ENCODE measurements at places on chromosomes 5 and 9.

GRCh38 chr5:138573223-138573622 lies 2.0 kb downstream of the HSPA9 start:
- no peak for DNase-seq

DNA sequence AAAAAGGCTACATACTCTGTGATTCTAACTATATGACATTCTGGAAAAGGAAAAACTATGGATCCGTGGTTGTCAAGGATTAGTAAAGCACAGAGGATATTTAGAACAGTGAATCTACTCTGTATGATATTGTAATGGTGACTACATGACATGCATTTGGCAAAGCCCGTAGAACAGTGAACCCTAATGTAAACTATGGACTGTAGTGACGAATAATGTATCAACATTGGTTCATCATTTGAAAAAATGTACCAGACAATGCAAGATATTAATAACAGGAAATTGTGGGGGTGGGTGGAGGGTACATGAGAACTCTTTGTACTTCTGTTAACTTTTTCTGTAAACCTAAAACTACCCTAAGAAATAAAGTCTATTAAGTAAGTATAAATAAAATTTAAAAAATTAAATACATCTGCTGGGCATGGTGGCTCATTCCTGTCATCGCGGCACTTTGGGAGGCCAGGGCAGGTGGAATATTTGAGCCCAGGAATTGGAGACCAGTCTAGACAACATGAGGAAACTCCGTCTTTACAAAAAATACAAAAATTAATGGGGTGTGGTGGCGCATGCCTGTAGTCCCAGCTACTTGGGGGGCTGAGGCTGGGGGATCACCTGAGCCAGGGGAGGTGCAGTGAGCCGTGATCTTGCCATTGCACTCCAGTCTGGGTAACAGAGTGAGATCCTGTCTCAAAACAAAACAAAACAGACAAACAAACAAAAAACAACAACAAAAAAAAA lies 101.7 kb upstream of the TBC1D2 start:
- DNase-seq, result no peak

DNA sequence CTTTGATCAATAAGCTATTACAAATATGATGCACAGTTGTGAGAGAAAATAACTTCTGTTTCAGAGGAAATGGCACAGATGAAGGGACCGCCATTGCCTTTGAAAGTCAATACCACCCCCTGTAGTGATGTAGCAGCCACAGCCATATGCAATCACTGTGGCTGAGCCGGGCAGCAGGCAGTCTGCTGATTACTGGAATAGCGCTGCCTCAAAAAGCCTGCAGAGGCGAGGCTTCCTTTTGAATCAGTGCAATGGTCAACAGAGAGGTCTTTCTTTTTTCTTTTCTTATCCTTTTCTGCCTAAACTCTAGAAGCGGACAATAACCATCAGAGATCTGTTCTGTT lies 265.1 kb upstream of the TAS2R1 start:
- no peak for DNase-seq

DNA sequence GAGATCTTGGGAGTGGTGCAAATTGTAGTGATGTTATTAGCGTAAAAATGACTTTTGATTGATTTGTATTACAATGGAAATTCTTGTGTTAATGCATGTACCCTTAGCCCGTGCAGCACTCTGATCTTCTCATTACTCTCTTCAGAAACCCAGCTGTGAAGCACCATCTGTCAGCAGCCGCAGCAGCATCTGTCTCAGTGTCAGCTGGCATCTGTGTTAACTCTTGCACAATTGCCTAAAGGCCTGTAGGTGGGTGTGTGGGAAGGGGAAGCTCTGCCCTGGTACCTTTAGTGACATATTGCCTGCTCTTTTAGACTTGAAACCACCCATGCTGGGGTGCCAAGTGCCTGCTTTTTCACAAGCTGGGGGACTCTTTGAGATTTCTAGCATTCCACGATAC lies 101.3 kb downstream of the FBXL7 start:
- no peak for DNase-seq

- peak; percentile 44 for DNase-seq
Measured at GRCh38 chr5:154311362-154311761, 120.8 kb downstream of the GALNT10 start.

- DNase-seq, result no peak
Measured at GRCh38 chr5:17727098-17727497, 92.8 kb downstream of the TAF11L14 start.

- DNase-seq, result no peak
Measured at GRCh38 chr9:136194540-136194939, 10.4 kb downstream of the LHX3 start.

DNA sequence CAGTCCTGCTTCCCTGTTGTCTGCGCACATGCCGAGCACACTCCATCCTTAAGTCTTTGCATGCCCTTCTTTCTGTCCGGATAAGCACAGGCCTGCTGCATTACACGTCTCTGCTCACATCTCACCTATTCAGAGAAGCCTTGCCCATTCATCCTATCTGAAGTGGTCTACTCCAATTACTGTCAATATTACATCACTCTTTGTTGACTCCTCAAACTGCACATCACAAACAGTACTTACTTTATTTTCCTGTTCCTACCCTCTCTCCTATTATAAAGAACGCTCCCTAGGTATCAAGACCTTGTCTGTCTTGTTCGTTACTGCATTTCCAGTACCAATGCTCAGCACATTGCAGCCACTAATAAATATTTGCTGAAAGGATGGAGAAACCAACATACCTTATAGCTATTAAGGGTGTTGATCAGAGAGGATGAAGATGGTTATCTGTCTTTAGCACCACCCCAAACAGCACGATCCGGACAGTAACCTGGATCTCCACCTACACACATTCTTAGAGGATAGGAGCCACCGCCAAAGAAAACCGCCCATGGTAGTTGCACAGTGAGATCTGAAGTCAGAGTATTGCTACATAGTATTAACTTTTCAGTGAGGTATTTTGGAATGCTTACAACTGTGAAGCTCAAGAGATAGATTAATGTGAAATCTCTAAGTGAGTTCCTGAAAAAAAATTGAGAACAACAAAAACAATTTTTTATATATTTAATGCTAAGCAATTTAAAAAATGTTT lies 1.6 kb upstream of the PRRC1 start:
- no peak for DNase-seq

GRCh38 chr5:181188700-181189362 lies 16.2 kb downstream of the TRIM7 start:
- DNase-seq, result peak; percentile 87

DNA sequence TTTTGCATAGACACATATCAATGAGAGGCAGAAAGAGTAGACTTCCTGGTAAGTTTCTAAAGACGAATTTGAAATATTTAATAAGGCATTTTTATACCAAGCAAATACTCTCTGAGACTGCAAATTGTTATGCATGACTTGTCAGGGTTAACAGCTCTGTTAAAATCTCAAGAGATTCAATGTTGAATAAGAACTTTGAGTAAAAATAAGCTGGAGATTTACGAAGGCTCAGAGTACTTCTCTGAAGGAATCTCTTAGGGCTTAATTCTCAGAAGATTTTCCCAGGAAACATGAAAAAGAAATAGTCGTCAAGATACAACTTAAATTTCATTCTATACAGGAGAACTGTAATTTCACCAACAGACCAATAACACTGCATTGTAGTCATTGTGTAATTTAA lies 259.4 kb downstream of the CDH18 start:
- no peak for DNase-seq

DNA sequence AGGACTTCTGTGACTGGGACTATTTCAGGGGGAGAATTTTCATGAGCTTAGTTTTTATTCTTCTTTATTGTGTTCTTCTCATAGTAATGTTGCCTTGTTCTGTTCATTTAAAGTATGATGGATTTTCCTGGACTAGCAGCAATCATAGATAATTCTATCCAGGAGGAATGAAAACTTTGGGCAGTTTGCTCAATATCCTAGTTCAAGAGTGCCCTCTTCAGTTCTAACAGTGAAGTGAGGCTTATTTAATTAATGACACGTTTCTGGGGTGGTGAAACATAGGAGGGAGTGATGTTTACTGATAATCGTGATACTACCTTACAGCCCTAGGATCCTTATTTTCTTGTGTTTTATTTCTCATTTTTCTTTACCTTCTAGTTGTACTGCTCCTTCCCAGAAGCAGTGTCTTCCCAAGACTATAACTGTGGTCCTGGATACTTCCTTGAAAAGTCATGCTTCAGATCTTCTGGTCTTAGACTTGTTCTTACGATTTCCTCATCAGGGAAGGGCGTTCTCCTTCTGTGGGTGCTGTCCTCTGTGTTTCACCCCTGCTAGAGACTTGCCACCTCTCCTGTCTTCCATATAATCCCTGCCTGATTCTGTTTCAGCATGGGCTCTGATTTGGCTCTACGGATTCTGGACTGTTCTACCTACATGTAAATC lies 57.4 kb downstream of the CFAP95 start:
- DNase-seq, result peak; percentile 16

GRCh38 chr9:133188006-133188842 lies 20.8 kb downstream of the OBP2B start:
- no peak for DNase-seq

- no peak for DNase-seq
Measured at GRCh38 chr9:114409103-114409780, 21.5 kb upstream of the AKNA start.

DNA sequence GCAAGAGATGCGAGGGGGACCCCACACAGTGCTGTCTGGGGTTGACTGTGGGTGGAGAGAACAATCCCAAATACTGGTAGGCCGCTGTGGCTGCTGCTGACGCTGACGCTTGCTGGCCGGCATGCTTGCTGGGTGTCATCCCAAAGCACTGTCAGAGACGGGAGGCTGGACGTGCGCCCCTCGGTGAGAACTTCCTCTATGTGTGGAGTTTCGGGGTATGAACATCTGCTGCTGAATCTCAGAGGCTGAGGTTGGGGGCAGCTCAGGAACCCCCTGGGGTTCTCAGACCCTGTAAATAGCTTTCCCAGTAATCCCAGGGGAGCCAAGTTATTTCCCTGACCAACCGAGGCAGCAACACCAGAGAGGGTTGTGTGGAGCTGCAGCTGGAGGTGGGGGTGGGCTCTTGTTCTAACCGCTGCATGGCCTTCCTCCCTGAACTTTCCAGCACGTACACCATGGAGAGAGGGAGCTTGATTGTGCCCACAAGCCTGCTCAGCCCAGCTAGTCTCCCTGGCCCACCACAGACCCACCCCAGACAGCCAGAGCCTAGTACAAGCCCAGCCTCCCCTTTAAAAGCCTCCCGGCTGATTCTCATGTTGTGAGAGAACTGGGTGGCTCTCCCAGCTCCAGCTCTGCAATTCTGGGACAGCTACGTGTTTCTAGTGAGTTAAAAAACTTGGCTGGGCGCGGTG lies 21.8 kb upstream of the SLC12A7 start:
- DNase-seq, result no peak

DNA sequence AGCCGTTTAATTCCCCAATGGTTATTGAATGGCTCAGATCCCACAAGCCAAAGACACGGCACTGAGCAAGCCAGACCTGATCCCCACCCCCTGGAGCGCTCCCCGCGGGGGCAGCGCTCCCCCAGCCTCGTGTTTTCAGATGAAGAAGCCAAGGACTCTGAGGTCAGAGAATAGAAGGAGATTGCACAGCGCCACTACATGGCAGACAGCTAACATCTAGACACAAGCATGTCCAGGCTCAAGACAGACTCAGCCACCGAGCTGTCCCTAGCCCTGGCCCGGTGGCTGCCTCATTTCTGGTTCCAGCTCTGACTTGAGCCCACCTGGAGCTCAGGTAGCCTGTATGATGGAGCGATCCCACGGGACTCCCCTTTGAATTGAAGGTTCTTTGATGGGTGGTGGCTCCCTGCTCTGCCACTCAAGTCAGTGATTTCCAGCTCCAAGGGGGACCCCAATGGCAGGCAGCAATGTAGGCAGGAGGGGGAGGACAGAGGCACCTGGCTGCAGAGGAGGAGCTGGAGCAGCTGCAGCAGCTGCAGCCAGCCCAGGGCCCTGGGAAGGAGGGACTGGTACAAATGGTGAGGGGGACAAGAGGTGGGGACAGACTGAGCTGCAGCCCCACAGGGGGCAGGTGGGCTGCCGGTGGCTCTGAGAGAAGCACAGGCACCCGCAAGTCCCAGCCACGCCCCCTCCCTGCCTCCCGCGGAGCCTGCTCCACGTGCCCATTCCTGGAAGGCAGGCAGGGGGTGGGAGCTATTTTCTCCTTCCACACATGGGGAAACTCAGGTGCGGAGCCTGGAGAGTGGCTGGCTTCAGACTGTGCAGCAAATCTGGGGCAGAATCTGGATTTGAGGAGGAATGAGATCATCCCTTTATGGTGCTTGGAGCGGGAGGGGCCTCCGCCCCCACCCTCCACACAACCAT lies 40.2 kb downstream of the NTNG2 start:
- DNase-seq, result no peak

DNA sequence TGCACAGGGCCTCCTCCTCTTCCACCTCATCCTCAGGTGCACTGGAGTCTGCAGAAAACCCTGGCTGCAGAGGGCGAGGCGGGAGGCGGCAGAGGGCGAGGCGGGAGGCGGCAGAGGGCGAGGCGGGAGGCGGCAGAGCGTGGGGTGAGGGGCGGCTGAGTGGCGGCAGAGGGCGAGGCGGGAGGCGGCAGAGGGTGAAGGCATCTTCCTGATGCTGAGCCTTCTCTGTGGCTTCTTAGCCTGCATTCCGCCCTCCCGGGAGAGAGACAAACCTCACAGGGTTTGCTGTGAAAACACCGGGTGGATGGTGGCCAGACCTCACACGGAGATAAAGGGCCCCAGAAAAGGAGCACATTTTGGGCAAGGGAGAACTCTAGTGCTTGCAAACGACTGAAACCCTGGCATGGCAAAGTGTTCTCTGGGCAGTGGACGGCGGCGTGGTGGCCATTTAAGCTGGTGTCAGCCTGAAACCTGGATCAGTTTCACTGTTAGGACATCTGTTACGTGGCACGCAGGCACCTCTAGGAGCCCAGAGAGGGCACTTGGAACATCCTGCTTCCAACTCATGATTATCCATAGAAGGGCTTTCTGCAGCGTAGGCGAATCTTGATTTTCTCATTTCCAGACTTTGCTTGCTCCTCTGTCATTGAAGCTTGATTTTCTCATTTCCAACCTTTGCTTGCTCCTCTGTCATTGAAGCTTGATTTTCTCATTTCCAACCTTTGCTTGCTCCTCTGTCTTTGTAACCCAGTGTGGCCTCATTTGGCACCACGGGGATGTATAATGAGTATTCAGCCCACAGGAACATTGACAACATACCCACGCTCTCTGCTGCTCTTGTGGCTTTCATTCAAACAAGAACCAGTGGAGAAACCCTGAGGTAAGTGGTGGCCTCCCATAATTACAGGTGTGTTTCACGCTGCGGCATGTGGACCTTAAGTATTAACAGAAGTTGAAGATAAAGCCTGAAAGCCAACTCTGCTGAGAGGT lies 16.3 kb upstream of the PLEKHG4B start:
- no peak for DNase-seq

DNA sequence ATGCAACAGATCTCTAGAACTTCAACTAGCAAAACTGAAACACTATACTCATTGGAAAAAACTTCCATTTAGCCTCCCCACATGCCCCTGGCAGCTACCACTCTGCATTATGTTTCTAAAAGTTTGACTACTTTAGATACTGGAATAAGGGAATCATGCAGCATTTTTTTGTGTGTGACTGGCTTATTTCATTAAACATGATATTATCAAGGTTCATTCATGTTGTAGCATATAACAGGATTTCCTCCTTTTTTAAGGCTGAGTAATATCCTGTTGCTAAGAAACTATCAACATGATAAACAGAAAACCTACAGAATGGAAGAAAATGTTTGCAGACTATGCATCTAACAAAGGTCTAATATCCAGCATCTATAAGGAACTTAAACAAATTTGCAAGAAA lies 597.9 kb downstream of the DMRTA1 start:
- no peak for DNase-seq

Data from activated CD4-positive, alpha-beta T cell treated with anti-CD3 and anti-CD28 coated beads, Interleukin-2, Interleukin-4, amounts not matched to agents 100 ng/mL and 50 ng/mL, durations not matched to agents 16 hours and 8 hours (primary cell).